ENCODE measurements at places on chromosomes 4 and X. TPM values are rescaled to one million over a fixed set of nuclear protein-coding genes. Genes with fewer than 3 reads are reported as not detected.

The MAGED4B gene
- polyA plus RNA-seq = 85.5 TPM

The CTAG2 gene
- polyA plus RNA-seq = not detected

The SLC4A4 gene
- polyA plus RNA-seq = 72.6 TPM

The RS1 gene
- polyA plus RNA-seq = 0.17 TPM

The CSAG2 gene
- not detected for polyA plus RNA-seq

The SHROOM2 gene
- polyA plus RNA-seq = 19.1 TPM

The CSAG1 gene
- not detected for polyA plus RNA-seq

The AWAT2 gene
- polyA plus RNA-seq = not detected

The VGLL1 gene
- polyA plus RNA-seq = 5.6 TPM

The ZAR1 gene
- polyA plus RNA-seq = not detected

The THAP6 gene
- 18.2 TPM for polyA plus RNA-seq

The FHIP1A gene
- 4.0 TPM for polyA plus RNA-seq

The ARMCX1 gene
- polyA plus RNA-seq = 51.5 TPM

The TCEAL7 gene
- polyA plus RNA-seq = 30.8 TPM

The COL4A6 gene
- 14.1 TPM for polyA plus RNA-seq

The RAB9B gene
- 2.3 TPM for polyA plus RNA-seq

The NR3C2 gene
- polyA plus RNA-seq = 15.8 TPM

The CYBB gene
- 14.5 TPM for polyA plus RNA-seq

The CYSLTR1 gene
- 1.5 TPM for polyA plus RNA-seq

The ATOH1 gene
- polyA plus RNA-seq = not detected

The SUPT20HL1 gene
- polyA plus RNA-seq = not detected

The DSPP gene
- 0.08 TPM for polyA plus RNA-seq

The CITED1 gene
- polyA plus RNA-seq = 10.2 TPM

The GPR119 gene
- polyA plus RNA-seq = not detected

The ZCCHC18 gene
- polyA plus RNA-seq = 4.9 TPM

The CA5B gene
- polyA plus RNA-seq = 12.3 TPM

The FGFBP2 gene
- 0.30 TPM for polyA plus RNA-seq

The USP26 gene
- polyA plus RNA-seq = not detected

The EFHC2 gene
- 9.5 TPM for polyA plus RNA-seq

The MAGEA10 gene
- polyA plus RNA-seq = not detected

The SSX1 gene
- polyA plus RNA-seq = not detected

The KCND1 gene
- polyA plus RNA-seq = 3.2 TPM

The CCSER1 gene
- polyA plus RNA-seq = 18.1 TPM

The GCNA gene
- polyA plus RNA-seq = 2.7 TPM

The DCX gene
- polyA plus RNA-seq = 2.2 TPM

The SOX3 gene
- polyA plus RNA-seq = not detected

The AKAP14 gene
- polyA plus RNA-seq = not detected

The TCP11X2 gene
- polyA plus RNA-seq = 0.87 TPM

The GASK1B gene
- polyA plus RNA-seq = 36.1 TPM

The CENPI gene
- 11.4 TPM for polyA plus RNA-seq

The CLDN22 gene
- polyA plus RNA-seq = 1.2 TPM

The ZFP92 gene
- polyA plus RNA-seq = 1.5 TPM

The WAS gene
- 5.5 TPM for polyA plus RNA-seq

The IL21 gene
- not detected for polyA plus RNA-seq

The G3BP2 gene
- polyA plus RNA-seq = 189 TPM

The ZMAT1 gene
- polyA plus RNA-seq = 24.2 TPM

The GAGE12F gene
- polyA plus RNA-seq = not detected
